ENCODE measurements at places on chromosomes 6 and 20. TPM values are rescaled to one million over a fixed set of nuclear protein-coding genes. Genes with fewer than 3 reads are reported as not detected.

DNA sequence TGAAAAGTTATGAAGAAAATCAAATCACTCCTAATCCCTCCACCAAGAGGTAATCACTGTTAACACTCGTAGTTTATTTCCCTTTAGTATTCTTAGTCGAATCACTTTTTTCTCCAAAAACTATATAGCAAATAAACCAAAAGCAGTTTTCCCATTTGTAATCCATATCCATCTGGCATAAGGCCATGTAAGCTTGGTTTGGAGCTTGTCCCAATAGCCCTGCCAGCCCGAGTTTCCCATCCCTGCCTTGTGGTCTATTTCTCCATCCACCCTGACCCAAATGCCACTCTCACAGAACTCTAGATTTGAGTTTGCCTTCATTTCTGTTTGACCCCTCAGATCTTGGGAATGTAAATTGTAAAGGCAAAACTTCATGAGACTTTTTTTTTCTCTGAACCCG lies 71.8 kb upstream of the DSP start:
- peak; percentile 38 for DNase-seq

- DNase-seq, result peak; percentile 91
Measured at GRCh38 chr6:17971128-17972073, 16.0 kb downstream of the KIF13A start.

GRCh38 chr6:97423190-97423589 lies 140.2 kb upstream of the MMS22L start:
- no peak for DNase-seq

- no peak for DNase-seq
Measured at GRCh38 chr6:167112421-167112820, 10.5 kb upstream of the CCR6 start.

GRCh38 chr6:76342611-76343160 lies 270.2 kb upstream of the IMPG1 start:
- no peak for DNase-seq

DNA sequence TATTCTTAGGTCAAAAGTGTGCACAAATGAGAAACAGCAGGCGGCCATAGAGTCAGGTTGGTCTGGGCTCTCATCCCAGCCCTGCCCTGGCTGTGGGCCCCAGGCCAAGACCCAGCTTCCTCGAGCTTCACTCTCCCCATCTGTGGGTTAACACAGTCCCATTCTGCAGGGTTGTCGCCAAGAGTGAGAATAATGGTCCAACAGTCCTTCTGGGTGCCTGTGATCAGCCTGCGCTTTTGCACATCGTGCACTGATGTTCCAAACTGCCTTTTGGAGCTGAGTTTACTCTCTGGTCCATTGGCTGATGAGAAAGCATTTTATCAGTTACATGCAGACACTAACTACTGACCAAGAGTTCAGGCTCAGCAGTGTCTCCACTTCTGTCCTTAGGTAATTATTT lies 82.6 kb downstream of the INSM1 start:
- DNase-seq, result no peak

DNA sequence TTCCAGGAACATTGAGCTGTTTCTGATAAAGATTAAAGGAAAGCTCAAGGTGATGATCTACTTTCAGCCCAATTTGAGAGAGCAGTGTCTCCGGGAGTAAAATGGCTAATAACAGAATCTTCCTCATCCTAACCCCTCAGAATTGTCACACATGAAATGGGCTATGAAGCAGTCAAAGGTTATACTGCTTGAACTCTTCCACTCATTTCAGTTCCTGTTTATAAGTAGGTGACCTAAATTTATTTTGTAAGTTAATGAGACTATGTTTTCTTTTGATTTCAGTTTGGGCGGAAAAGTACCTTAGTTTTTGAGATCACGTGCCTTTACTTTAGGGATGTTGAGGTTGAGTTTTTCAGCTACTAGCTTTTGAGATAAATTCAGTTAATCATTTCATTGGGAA lies 47.2 kb downstream of the QKI start:
- no peak for DNase-seq

GRCh38 chr20:37276494-37277252 lies 12.8 kb upstream of the MANBAL start:
- DNase-seq, result peak; percentile 16

DNA sequence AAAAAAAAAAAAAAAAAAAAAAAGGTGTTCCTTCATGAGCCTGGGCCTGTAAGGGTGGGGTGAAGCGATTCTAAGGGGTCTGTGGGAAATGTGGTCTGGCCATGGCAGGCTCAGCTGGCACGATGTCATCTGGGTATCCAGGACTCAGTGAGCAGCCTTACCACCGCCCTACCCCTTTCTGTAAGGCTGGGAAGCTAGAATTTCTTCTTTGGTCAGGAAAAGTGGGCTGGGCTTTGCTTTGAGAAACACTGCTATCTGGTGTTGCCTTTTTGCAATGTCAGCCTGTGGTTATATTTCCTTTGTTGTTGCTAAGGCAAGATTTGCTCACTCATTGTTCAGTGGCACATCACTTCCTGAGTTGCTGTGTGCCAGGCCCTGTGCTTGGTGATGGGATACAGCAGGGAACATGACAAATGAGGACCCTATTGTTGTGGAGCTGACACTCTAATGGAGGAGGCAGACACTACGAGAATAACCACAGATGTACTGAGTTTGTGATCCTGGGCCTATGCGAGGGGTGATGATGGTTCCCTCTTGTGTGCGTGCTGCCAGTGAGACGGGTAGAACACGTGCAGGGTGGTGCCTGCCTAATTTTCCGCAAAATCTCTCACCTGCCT lies 45.9 kb upstream of the ZNFX1 start:
- peak; percentile 88 for DNase-seq

GRCh38 chr6:134394208-134394607 lies 76.3 kb upstream of the SGK1 start:
- no peak for DNase-seq

DNA sequence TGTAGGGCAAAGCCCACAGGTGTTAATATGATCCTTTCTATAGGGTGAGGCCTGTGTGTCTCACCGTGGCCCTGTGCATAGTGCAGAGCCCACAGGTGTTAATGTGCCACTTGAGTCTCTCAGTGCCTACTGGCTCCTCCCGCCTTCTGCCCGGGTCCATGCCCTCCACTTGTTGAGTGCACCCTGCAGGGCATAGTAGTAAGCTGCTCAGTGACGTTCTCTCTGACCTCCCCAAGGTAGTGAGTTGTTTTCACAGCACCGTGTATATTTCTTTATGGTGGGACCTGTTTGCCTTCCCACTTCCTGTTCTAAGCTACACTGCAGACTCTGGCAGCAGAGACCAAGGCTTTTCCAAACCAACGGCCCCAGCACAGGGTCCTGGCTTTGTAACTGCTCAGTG lies 64.5 kb upstream of the SLC22A1 start:
- DNase-seq, result no peak

- DNase-seq, result no peak
Measured at GRCh38 chr6:25057111-25057905, 121.5 kb upstream of the RIPOR2 start.

GRCh38 chr6:158761746-158762145 lies 57.4 kb downstream of the EZR start:
- DNase-seq, result no peak

GRCh38 chr6:152680879-152681517 lies 16.7 kb upstream of the MYCT1 start:
- no peak for DNase-seq

DNA sequence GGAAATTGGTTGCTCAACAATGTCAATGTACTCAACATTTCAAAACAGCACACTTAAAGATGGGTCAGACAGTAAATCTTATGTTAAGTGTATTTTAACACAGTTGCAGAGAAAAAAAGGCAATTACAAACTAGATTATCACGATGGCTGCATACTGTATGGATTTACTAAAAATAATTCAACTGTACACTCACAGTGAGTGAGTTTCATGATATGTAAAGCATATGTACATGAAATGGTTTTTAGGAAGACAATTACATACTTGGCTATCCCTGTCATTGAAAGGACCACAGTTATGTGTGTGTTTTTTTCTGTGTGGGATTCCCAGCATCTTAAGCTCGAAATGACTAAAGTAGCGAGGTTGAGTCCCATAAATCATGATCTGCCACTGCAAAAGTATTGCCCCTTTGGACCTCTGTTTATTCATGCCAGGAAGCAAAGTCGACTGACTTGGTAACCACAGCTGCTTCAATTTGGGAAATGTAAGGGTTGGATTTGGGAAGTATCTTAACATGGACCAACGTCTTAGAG lies 5.5 kb upstream of the SALL4 start:
- DNase-seq, result no peak

DNA sequence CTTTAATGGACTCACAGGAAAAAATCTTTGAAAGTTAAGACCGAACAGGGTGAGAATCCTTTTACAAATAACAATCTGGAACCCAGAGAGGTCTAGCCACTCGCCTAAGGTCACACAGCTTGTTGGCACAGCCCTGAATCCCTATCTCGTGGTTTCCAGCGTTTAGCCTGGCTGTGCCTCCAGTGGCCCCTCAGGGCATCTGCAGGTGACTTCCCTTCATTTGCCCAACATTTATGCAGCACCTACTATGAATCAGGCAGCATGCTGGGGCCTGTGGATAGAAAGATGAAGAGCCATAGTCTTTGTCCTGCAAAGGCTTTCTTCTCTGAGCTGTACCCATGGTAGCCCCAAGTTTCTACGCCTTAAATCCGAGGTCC lies 2.6 kb upstream of the NR2E1 start:
- DNase-seq, result peak; percentile 8

- DNase-seq, result no peak
Measured at GRCh38 chr6:128483472-128484135, 36.8 kb downstream of the PTPRK start.

- DNase-seq, result no peak
Measured at GRCh38 chr20:41299899-41300298, 17.6 kb downstream of the ZHX3 start.

GRCh38 chr6:130517444-130517931 lies 151.7 kb downstream of the TMEM200A start:
- DNase-seq, result peak; percentile 88

GRCh38 chr20:48463916-48464315 lies 363.9 kb downstream of the PREX1 start:
- DNase-seq, result peak; percentile 52

GRCh38 chr20:37415118-37416085 lies 69.5 kb downstream of the SRC start:
- no peak for DNase-seq

GRCh38 chr6:1482381-1483166 lies 93.2 kb downstream of the FOXF2 start:
- peak; percentile 61 for DNase-seq

GRCh38 chr6:169164451-169164850 lies 89.2 kb downstream of the THBS2 start:
- no peak for DNase-seq

DNA sequence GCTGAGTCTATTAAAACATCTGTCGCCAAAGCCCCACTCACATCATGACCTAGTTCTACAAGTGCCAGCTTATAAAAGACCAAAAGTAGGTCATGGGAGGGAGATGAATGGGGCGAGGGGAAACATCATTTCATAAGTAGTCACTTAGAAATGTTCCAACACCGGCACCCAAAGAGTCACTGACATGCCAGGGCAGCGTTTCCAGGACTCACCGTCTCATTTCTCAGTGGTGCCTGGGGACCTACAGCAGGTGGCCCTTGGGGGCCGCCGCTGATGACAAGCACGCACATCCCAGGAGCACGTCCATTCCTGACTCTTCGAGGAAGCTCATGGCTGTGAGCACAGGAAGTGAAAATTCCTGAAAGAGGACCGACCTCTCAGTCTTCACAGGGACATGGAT lies 260.4 kb downstream of the CDH4 start:
- DNase-seq, result no peak

GRCh38 chr6:164916087-164916486 lies 393.3 kb downstream of the C6orf118 start:
- DNase-seq, result no peak

DNA sequence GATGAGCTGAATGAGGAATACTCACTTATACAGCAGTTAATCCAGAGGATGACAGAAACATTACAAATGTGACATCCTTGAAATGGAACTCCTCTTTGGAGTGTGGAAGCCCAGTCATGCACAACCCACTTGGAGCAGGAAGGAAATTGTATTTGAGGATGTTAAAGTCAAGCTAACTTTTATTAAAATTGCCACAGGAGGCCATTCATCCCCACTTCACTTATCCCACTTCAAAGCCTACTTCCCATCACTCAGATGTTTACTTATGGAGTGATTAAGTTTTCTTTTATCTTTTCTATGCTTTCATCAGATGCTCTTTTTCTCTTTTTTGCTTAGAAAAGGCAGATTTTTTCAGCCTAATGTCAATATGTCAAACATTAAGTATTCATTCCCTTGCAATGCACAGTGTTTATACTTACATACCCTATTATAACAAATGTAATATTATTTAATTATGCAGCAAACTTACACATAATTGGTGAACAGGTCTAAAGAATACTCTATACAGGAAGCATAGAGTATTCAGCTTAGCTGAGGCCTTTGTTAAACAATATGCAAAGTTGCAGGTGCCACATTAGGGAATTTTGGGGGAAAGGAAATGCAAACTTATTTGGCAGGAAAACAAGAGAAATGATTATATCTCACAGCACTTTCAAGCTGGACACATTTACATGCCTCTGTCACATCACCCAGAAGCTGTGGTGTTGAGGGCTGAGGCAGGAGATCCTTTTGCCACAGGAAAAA lies 148.9 kb downstream of the KHDC1L start:
- no peak for DNase-seq

GRCh38 chr6:46935687-46936086 lies 13.9 kb upstream of the ADGRF5 start:
- no peak for DNase-seq

GRCh38 chr20:51569815-51570738 lies 27.6 kb upstream of the NFATC2 start:
- DNase-seq, result no peak

DNA sequence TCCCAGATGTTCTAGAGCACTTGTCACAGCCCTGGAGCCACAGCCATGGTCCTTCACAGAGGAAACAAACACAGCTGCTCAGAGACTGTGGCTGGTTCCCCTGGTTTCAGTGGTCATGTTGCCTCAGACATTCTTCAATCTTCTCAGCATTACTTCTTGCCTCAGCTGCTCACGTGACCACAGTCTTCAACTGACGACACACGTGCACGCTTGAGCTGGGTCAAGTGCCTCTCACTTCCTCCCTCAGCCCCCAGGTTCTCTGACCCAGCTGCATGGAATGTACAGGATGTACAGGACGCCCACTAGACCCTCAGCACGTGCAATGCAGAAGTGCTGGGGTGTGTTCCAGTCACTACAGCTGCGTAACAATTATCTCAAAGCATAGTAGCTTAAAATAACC lies 159.8 kb upstream of the GGTLC1 start:
- peak; percentile 52 for DNase-seq

The MCHR2 gene
- total RNA-seq, result not detected

The DLK2 gene
- total RNA-seq, result 3.8 TPM

The SLCO4A1 gene
- total RNA-seq, result 45.5 TPM

The APCDD1L gene
- total RNA-seq, result 0.27 TPM

The SPO11 gene
- total RNA-seq, result not detected

The ZNF334 gene
- total RNA-seq, result not detected

The GMPR gene
- 2.4 TPM for total RNA-seq

The XRN2 gene
- total RNA-seq, result 118 TPM

The LGSN gene
- total RNA-seq, result not detected

The KIAA1755 gene
- not detected for total RNA-seq

The ATAT1 gene
- 6.6 TPM for total RNA-seq

The ASXL1 gene
- 38.8 TPM for total RNA-seq

The ABHD16B gene
- total RNA-seq, result not detected

The FAM83B gene
- total RNA-seq, result not detected

The LPA gene
- not detected for total RNA-seq
